ENCODE measurements at places on chromosomes 16 and 17.

DNA sequence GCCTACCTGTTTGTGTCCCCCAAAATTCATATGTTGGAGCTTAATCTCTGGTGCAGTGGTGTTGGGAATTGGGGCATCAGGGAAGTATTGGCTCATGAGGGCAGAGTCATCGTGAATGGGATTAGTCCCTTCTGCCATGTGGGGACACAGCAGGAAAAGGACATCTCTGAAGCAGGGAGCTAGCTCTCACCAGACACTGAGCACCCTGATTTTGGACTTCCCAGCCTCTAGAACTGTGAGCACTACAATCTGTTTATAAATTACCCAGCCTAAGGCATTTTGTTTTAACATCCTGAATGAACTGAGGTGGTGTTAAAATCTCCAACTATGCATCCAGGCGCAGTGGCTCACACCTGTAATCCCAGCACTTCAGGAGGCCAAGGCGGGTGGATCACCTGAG, 206.0 kb downstream of the SEC14L1 start:
- DNase-seq, result no peak

GRCh38 chr17:64941761-64942160, 22.5 kb upstream of the LRRC37A3 start:
- no peak for DNase-seq

DNA sequence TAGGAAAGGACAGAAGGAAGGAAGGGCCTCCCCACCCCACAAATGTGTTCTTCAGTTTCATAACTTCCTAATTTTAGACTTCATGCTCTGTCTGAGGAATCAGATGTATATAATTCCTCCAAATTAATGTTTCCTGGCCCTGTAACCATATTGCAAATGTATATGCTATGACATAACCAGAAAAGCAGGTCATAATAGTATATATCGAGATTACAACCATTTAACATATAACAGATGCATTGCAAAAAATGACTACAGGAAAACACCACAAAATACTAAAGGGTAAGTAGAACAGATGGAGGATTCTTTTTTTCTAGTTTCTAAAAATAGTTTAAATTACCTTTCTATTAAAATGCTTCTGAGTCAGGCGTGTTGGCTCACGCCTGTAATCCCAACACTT, 3.1 kb upstream of the EXOC7 start:
- no peak for DNase-seq

- DNase-seq, result no peak
These were observed 19.0 kb downstream of the BANP start for GRCh38 chr16:87970186-87970585.

GRCh38 chr17:14737984-14738651, 437.2 kb downstream of the HS3ST3B1 start:
- DNase-seq, result no peak

DNA sequence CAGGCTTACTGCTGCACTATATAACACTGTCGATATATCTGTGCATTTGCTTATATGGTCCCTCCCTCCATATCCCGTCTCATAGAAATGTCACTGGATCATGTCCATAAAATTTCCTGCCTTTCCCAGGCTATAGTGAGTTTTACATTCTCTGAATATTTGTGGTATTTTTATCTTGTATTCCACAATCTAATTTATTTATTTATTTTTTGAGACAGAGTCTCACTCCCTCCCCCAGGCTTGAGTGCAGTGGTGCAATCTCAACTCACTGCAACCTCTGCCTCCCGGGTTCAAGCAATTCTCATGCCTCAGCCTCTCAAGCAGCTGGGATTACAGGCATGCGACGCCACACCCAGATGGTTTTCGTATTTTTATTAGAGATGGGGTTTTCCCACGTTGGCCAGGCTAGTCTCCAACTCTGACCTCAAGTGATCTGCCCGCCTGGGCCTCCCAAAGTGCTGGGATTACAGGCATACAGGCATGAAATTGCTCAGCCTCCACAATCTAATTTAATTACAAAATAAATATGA, 12.9 kb downstream of the TRIM37 start:
- DNase-seq, result no peak

GRCh38 chr17:3557768-3558583, at the start of gene TRPV3:
TRPV3 (minus strand) TSS chr17:3557812; CDS start chr17:3554850, 2,962 bp downstream.
- DNase-seq, result peak; percentile 20

DNA sequence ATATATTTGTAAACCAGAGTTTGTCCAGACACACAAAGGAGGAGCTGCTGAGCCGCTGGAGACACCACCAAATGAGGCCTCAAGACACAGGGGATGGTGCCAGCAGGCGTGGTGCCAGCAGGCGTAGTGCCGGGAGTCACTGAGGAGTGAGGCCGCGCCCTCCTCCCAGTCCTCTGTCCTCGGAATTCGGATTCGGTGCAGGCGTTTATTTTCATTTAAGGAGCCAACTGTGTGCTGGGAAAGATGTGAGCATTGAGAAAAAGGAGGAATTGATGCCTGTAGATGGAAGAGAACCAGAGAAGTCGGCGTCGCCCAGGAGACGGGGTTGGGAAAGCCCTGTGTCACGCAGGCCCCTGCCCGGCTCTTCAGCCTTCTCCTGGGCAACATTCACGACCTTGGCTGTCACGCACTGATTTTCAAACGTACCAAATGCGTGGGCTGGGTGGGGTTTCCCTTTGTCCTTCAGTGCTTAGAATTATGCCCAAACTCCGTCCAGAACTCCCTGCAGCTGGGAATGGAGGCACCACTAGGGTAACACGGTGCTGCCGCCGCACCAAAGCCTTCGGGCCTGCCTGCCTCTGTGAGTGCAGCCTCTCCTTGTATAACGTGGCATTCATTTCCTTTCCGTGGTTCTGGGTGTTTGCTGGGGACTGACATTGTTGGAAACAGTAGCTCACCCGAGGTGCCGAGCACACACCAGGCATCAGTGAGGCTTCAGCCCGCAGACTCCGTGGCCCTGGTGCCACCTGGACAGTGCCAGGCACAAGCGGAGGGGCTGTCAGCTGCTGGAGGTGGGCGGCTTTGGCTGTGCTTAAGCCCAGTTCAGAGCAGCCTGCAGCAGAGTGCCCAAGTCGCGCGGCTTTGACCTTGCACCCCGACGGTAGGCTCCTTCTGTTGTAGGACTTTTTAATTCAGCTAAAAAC, 49.0 kb upstream of the CHMP6 start:
- no peak for DNase-seq

DNA sequence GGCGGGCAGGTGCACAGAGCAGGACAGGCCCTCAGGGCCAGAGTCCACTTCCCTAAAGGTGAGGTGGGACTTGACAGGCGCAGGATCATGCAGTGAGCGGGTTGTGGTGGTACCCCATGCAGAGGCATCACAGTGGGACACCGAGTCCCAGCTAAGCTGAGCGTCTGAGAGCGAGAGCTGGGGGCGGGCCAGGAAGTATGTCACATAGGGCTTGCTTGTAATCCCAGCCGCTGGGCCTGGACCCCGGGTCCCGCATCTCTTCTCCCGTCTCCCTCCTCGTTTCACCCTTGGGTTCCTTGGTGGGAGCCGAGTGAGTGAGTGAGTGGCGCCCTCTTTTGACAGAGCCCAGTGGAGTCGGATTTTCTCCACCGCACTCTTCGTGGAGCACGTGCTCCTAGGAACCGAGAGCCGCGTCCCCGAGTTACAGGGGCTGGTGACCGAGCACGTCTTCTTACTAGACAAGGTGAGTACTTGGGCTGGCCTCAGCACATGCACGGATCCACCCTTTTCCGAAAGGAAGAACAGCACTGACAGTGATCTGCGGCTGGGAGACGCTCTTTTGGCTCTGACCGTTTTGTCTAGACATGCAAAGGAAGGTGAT, 50.8 kb upstream of the ENDOV start:
- no peak for DNase-seq

DNA sequence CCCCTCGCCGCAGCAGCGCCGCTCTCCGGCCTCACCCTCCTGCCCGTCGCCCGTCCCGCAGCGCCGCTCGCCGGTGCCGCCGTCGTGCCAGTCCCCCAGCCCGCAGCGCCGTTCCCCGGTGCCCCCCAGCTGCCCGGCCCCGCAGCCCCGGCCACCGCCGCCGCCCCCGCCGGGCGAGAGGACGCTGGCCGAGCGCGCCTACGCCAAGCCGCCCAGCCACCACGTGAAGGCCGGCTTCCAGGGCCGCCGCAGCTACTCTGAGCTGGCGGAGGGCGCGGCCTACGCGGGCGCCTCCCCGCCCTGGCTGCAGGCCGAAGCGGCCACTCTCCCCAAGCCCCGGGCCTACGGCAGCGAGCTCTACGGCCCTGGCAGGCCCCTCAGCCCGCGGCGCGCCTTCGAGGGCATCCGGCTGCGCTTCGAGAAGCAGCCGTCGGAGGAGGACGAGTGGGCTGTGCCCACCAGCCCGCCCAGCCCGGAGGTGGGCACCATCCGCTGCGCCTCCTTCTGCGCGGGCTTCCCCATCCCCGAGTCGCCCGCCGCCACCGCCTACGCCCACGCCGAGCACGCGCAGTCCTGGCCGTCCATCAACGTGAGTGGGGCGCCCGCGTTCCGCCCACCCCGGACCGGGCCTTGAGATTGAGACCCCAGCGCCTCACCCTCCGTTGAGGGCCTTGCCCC, 15.0 kb downstream of the TBKBP1 start:
- no peak for DNase-seq

DNA sequence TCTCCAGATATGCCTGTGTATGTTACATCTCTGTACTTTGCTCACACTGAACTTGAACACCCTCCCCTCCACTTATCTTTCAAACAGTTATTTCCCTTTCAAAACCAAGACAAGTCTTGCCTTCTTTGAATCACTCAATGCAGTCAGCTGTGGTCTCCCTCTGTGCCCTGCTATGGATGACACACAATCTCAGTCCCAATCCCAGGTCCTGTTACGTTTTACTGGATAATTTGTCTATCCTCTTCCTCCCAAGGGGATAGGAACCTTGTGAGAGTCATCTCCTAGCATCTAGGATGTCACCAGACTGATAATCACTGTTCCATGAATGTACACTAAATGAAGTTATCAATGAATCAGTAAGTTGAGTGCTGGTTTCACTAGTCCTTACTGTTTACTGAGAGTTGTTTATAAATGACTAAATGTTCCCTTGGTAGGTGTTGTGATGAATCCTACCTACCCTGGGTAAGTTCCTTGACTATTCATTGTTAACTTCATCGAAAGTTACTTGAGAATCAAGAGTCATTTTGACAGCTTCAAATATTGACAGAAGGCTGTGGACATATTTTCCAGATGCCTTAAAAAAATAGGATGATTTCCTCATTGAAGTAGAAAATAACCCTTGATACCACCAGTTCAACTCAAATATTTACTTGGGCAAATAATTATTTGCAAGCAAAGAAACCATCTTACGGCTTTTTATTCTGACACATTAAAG, 244.9 kb downstream of the PRKCA start:
- no peak for DNase-seq

DNA sequence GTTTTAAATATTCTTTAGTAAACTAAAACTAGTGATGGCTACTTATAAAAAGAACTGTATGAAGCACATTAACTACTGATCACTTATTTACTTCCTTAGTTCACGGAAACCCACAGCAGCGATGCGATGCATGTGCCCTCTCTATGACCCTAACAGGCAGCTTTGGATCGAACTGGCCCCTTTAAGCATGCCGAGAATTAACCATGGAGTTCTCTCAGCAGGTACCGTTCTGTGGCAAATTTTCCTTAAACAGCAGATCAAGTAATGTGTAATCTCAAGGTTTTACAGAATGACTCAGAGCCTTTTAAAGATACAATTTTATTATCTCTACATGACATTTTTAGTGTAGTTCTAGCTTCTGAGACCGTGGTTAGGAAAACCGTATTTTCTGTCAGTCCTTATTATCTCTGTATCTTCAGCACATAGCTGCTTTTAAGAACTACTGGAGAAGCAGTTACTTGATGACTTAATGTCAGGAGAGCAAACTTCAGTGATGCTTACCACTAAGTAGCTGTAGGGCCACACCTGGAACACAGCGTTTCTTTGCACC, 43.0 kb downstream of the GAN start:
- no peak for DNase-seq

GRCh38 chr17:55350825-55351205, 70.8 kb downstream of the MMD start:
- DNase-seq, result no peak

DNA sequence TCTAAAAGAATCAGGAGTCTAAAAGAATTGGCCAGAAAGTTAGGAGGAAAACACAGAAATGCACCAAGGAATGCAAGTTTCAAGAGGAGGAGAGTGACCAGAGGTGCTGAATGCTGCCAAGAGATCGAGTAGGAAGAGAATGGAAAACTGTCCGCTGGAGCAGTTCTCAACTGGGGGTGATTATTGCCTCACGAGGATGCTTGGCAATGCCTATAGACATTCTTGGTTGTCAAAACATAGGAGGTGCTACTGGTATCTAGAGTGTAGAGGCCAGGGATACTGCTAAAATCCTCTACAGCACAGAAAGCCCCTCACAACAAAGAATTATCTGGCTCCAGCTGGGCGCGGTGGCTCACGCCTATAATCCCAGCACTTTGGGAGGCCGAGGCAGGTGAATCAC, 82.1 kb upstream of the NOL11 start:
- no peak for DNase-seq

- no peak for DNase-seq
These were observed 840 bp upstream of the CD300LB start for GRCh38 chr17:74532115-74532514.

DNA sequence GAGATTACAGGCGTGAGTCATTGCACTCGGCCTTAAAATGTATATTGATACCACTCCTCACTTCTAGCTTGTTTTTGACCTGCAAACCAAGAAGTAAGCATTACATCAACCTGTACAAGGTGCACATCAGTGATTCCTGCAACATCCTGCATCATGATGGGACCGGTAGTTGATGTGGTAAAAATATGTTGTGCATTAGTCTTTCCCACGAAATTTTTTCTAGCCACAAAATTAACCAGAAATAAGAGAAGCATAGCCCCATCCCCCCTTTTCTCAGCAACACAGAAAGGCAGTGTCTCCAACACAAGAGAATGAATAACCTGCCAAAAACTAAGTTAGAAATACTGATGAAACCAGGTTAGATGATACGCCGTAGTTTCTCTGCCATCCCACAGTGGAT, 21.1 kb upstream of the NSMCE1 start:
- no peak for DNase-seq

GRCh38 chr17:35713069-35713728, 18.2 kb upstream of the RASL10B start:
- no peak for DNase-seq

GRCh38 chr16:67396159-67397035, 3.1 kb upstream of the TPPP3 start:
- DNase-seq, result no peak

DNA sequence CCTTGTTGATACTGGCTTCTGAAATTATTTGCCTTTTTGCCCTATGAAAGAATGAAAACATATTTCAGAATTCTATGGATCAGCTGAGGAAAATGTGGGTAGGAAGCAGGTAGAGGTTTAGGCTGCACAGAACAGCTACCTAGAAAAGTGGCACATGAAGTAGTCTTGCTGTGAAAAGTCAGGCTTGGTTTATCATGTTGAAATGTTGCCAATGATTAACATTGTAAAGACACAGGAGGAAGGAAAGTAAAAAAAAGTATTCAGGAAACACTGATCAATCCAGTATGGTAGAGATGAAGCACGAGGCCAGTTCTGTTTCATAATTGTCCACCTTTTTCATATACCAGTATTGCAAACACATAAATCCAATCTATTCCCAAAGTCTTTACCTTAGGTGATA, 29.9 kb downstream of the ABCA6 start:
- DNase-seq, result no peak

- DNase-seq, result no peak
These were observed 6.2 kb downstream of the MAP3K14 start for GRCh38 chr17:45310380-45311324.
